Urothelium cell line (cell line): ENCODE measurements at places on chromosomes 4 and X.

- peak; percentile 76 for DNase-seq
These were observed at the start of gene BCOR for GRCh38 chrX:40097504-40098263. BCOR (minus strand) TSS chrX:40097958; CDS start chrX:40077929, 20,029 bp downstream.

GRCh38 chrX:102339312-102340298, 92.6 kb downstream of the NXF2 start:
- DNase-seq = no peak

- peak; percentile 45 for DNase-seq
These were observed 100.8 kb upstream of the TENM3 start for GRCh38 chr4:182142176-182143085.

- DNase-seq = no peak
These were observed 599.0 kb downstream of the RAB28 start for GRCh38 chr4:12884846-12885796.

DNA sequence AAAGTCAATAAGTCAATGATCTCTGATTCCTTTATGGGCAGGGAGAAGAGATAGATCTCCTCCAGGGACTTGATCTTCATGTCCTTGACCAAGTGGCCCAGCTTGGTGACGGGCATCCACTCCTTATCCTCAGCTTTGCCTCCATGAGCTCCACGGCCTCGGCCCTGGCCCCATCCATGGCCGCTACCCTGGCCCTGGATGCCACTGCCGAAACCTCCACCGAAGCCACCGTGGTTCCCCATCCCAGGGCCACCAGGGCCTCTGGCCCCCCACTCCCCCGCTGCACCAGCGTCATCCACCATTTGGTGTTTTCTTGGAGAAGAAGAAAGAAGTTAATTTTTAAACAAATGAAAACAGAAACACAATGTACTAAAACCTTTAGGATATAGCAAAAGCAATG, 518.1 kb downstream of the GRXCR1 start:
- DNase-seq = no peak

DNA sequence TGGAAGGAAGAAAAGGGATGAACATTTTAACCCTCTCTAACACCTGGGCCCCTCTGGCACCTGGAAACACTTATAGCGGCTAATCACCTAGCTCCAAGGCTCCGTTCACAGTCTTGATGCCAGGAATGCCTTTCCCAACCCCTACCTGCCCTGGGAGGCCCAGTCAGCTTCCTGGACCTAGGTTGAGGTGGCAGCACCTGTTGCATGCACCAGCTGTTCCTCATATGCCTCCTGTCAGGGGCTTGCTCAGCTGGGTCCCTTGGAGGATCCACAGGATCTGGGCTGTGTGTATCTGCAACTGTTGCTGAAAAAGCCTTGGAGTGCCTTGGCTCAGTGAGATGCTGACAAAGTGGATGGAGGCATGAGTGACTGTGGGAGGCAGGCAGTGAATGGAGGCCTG, 4.4 kb downstream of the CFP start:
- no peak for DNase-seq

DNA sequence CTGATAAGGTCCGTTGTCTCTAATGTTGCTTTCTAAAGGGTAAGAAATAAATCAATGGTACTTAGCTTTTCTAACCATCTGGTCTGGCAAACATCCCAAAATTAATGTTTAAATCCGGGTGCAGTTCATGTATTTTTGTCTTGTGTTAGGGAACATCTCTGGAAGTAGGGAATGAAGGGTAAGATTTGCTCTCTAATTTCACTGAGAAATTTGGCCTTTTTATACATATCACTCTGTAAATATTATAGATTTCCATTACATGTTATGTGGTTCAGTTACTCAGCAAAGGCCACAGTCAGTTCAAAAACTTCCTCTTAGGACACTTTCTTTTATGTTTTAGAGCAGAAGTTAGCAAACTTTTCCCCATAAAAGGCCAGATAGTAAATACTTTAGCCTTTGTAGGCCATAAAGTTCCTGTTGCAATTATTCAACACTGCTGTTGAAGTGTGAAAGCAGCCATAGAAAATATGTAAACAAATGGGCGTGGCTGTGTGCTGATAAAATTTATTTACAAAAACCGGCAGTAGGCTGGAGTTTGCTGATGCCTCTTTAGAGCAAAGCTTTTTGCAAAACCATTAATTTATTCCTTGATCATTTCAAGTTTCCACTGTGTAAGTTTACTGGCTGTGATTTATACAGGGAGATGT, 218.1 kb downstream of the ANTXR2 start:
- no peak for DNase-seq

DNA sequence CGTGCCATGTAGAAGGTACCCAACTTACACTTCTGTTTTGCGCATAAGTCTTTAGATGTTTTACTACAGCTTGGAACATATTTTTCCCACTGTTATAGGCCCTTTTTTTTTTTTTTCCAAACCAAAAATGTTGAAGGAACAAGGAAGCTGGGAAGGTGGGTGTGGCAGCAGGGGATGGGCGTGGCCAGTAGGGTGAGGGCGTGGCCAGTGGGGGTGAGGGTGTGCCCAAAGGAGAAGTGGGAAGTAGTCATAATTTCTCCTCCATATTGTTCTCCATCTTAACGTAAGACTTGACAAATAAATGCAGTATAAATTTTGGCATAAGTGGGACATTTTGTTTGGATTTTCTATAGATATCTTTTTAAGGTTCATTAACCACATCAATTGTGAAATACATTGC, 30.4 kb downstream of the CLDN22 start:
- DNase-seq = peak; percentile 27

- peak; percentile 8 for DNase-seq
These were observed 30.3 kb downstream of the SLC25A43 start for GRCh38 chrX:119429471-119429870.

- peak; percentile 16 for DNase-seq
These were observed 15.0 kb upstream of the STK32B start for GRCh38 chr4:5036239-5036638.

- no peak for DNase-seq
These were observed 225.7 kb upstream of the PSAPL1 start for GRCh38 chr4:7660176-7661039.

GRCh38 chr4:78749972-78750727, 26.0 kb upstream of the BMP2K start:
- no peak for DNase-seq

- DNase-seq = no peak
These were observed 201.3 kb downstream of the PTTG2 start for GRCh38 chr4:38161208-38162113.

DNA sequence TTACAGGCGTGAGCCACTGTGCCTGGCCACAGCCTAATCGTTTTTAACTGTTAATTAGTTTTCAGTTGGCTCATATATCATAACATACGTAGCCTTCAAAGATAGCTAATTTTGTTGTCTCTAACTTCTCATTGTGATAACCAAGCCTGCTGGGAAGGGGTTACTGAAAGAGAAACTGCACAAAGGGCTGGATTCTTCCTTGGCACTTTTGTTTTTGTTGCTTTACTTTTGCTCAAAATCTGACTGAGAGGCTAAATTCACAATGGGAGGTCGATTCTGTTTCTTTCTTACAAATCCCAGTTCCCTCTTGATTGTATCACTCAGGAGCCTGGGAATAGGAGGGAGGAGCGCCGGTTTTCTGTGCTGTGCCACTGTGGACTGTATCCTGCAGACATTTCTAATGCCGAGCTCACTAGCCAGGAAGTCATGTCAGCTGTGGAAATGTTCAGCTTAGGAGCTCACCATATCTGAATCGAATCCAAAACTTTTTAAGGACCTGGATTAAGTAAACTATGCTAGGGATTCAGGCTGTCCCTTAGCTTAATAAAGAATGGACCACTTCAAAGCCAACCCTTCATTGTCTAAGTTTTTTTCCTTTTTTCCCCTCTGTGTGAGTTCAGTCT, 120.5 kb upstream of the FAT1 start:
- DNase-seq = no peak

DNA sequence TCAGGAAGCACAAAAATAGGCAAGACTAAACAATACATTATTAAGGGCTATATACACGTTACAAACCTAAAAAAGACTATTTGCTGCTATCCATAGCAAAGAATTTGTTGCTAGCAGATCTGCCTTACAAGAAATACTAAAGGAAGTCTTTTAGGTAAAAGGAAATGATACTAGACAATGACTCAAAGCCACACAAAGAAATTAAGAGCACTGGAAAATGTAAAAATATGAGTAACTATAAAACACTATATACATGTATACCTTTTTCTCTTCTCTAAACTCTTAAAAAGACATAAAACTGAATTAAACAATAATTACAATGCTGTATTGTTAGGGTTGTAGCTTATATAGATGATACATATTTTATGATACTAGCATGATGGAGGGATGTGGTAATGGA, 25.7 kb downstream of the SLC9A7 start:
- no peak for DNase-seq

DNA sequence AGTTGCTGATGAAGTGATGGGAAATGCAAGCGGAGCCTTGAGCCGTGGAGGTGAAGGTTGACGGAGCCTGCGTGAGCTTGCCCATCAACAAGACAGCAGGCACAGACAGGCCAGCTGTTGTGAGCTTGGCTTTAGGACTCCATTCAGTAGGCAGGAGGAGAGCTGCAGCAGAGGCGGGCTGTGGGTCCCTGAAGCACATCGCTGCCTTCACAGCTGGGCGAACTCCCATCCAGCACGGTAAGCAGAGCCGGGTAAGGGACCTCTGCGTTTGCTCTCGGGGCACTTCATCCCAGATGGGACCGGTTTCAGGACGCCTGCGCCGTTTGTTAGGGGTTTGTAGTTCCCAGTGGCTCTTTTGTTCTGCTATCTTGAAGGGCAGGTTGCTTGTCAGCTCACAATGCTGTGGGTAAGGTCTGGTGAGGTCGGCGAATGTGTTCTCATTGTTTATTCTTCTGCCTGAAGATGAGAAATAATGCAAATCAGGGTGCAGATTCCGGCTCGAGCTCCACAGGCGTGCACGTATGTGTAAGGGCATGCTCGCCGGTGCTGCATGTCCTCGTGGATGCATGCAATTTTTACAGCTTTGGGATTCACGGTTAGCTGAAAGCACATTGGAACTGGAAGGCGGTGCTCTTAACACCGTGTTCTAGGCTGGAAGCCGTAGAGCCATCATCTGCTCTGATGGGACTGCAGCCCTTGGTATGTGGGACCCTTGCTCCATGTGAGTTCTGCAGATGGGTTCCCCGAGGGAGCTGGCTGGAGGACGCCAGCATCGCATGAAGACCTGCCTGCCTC, 54.6 kb upstream of the CLDN34 start:
- no peak for DNase-seq

DNA sequence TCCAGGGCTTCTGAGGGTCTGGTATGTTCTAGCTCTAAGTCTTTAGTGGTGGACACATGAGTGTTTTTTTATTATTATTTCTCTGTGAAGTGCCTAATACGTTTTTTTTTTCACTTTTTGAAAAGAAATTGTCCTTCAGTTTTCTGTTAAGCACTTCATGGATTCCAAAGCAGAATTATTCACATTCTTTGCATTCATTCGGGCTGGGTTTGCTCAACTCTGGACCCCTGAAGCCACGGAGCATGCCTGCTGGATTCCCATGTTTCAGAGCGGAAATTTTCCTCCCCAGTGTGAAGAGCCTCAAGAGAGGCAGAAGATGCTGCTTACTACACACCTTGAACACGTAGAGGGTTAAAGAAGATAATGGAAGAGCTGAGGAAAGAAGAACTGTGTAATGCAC, 107.5 kb downstream of the EGF start:
- peak; percentile 14 for DNase-seq
